ENCODE measurements at places on chromosomes 12 and 14. TPM values are rescaled to one million over a fixed set of nuclear protein-coding genes. Genes with fewer than 3 reads are reported as not detected.

The RNU4-1 gene
- total RNA-seq, result under 0.01 TPM

The HOTAIR gene
- total RNA-seq, result not detected

The TMPRSS12 gene
- total RNA-seq, result not detected

The GPR162 gene
- total RNA-seq, result 0.33 TPM

The VSIG10 gene
- 24.5 TPM for total RNA-seq

The LRRC10 gene
- total RNA-seq, result not detected

All from melanocyte of skin (primary cell).